Cardiac muscle cell (in vitro differentiated cells and primary cell): ENCODE measurements at places on chromosomes 13 and 19. TPM values are rescaled to one million over a fixed set of nuclear protein-coding genes. Genes with fewer than 3 reads are reported as not detected.

DNA sequence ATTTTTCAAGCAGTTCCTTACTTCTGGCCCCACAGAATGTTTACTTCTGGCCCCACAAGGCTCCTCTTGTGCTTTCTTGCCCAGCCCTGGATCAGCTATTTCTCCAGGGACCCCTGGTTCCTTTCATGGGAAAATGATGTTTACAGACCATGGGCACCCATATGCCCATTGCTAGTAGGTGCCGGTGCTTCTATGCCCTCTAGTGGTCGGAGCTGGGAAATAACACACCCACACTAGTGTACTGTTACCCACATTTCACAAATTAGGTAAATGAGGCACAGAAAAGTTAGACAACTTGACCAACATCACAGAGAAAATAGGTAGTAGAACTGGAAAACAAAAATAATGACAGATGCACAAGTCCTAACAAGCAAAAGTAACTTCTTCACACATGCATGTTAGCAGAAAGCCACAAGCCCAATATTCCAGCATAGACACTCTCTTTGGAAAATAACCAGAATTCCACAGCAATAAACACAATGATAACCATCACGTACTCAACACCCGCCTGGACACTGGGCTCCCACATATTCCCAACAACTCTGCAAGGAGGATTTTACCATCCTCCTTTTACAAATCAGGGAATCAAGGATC lies 1.3 kb upstream of the CEACAM6 start:
- DNase-seq: peak; percentile 36

- DNase-seq: no peak
These were observed 32.7 kb downstream of the TIMM13 start for GRCh38 chr19:2394442-2395292.

DNA sequence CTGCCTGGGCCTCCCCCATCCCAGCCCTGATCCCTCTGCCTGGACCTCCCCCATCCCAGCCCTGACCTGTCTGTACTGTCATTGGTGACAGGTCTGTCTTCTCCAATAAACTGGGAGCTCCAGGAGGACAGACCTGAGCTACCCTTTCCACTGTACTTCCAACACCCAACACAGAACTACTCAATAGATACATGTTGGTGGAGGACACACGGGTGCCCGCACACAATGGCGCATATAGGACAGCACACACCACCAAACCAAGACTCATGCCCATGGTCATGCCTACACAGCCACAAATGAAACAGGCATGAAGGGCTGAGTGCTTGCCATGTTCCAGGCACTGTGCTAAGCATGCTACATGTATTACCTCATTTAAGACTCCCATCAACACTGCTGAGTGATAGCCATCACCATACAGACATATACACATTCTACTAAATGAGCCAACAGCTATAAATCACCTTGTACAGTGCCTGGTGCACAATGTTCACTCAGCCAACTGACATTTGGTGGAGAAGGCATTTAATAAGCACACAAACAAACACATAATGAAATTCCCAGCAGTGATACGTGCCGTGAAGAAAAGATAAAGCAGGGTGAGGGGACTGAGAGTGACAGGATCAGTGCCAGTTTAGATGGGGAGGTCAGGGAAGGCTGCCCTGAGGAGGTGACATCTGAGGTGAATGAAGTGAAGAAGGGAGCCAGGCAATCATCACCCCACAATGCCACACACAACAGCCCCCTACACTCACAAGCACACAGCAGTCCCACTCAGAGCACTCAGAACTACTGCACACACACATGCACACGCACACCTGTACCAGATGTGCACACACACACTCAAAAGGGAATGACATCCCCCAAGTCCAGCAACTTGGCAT lies 857 bp downstream of the POU2F2 start:
- no peak for DNase-seq

- peak; percentile 31 for DNase-seq
These were observed 126.8 kb upstream of the CACNA1A start for GRCh38 chr19:13633109-13633508.

ZNF429 gene
- total RNA-seq: 27.2 and 30.3 TPM in 2 replicates

DNA sequence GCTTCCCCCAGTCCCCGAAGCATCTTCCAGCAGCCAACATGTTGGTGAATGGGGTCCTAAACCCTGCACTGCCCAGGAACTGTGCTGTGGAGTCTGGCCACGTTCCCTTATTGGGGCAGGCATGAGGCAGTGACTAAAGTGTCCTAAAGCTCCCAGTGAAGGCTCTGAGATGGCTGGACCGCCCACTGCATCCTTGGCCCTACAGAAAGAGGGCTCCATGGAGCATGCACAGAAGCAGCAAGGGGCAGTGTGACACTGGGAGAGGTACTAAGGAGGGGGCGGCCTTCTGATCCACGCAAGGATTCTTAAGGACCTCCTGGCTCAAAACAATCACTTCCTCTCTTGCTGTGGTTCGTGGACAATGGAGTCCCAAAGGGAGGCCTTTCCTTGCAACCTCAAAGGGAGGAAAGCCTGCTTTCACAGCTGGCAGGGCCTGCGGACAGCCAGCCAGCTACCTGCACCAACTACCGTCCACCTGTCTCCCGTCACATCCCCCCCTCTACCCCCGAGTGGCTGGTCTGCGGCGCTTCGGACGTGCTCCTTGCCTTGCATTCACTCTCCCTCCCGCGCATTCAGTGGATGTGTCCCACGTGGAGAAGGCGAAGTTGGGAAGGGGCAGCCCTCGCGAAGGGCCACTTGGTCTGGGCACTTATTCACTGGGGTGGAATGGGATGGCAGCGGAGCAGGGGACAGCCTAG lies 63.9 kb upstream of the STARD13 start:
- no peak for DNase-seq

SHISA7 gene
- not detected in 2 replicates for total RNA-seq

NECTIN2 gene
- total RNA-seq: 135 and 144 TPM in 2 replicates

DNA sequence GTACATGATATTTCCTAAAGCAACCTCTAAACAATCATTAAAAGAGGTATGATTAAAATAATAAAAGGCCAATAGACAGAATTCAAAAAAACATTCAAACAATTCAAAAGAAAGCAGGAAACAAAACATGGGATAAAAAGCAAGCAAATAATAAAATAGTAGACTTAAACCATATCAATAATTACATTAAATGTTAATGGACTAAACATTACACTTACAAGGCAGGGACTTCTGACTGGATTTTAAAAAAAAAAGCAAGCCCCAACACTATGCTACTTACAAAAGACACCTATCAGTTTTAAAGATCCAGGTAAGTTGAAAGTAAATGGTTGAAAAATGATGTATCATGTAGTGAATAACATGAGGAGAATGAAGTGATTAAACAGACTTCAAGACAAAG lies 65.2 kb downstream of the KLF2 start:
- DNase-seq: no peak

DNA sequence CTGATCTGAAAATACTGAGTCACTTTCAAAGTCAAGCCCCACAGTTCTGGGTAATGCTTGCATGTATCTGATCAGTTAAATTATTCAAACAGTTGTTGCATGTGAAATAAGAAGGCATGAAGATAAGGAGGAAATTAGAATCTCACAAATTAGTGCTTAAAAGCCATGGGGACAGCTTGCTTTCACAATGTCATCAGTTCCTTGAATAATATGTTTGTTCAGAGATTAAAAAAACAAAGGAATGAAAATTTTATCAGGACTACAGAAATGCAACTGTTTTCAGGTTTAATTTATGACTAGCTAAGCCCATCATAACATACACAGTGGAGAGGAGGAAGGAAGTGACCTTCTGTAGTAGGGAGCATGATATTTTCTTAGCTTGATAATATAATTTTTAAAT lies 150.1 kb downstream of the OXGR1 start:
- no peak for DNase-seq

DNA sequence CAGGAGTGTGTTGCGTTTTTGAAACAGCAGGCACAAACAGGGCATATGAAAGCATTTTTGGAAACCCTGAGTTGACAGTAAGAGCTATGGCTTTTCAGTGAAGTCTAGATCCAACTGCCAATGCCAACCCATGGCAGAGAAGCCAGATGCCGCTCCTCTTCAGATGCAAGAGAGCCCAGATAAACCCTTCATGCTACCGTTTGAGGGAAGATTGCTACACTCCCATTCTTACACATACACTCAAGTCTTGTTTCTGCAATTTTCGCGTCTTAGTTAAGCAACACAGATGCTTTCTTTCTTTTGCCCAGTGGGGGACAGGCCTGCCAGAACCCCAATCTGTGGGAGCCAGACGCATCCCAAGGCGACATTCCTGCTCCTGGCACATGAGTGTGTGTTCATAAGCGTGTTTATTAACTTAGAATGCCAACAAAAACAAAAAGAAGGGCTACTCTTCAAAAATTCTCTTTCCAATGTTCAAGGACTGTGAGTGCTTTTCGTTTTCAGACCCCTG lies 10.4 kb downstream of the BORCS8 start:
- no peak for DNase-seq

GRCh38 chr13:71603255-71603654 lies 263.7 kb downstream of the DACH1 start:
- DNase-seq: no peak

- peak; percentile 5 for DNase-seq
These were observed 14.5 kb downstream of the ZNF708 start for GRCh38 chr19:21314676-21315075.

GRCh38 chr19:37725181-37725580 lies 5.6 kb upstream of the ZNF607 start:
- DNase-seq: no peak

PSG3 gene
- total RNA-seq: not detected in 2 replicates

- DNase-seq: no peak
These were observed 99.8 kb upstream of the GJB6 start for GRCh38 chr13:20331949-20332348.

- DNase-seq: no peak
These were observed 218.9 kb upstream of the SLITRK5 start for GRCh38 chr13:87452281-87452680.

GRCh38 chr19:43331435-43332010 lies 22.0 kb upstream of the CD177 start:
- no peak for DNase-seq

DNA sequence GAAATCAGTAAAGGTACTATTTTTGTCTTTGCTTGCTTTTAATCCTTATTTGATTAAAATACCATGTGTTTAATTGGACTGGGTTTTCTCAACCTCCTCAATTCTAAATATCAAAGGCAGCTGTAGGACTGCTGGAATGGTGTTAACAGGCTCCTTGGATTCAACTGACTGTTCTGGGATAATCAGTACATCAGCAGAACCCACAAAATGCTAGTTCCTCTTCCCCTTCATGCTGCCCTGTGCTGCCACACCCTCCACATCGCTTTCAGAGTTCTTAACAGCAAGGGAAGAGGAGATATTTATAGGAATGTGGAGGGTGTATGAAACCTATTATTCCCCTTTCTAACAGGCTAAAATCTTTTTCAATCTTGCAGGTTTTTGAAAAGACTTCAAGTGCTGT lies 82.4 kb downstream of the KCTD12 start:
- no peak for DNase-seq

GRCh38 chr13:39201180-39201579 lies 162.9 kb downstream of the NHLRC3 start:
- peak; percentile 18 for DNase-seq

GRCh38 chr13:44333950-44334655 lies 39.5 kb upstream of the SERP2 start:
- peak; percentile 30 for DNase-seq

CASP14 gene
- total RNA-seq: not detected in 2 replicates

DNA sequence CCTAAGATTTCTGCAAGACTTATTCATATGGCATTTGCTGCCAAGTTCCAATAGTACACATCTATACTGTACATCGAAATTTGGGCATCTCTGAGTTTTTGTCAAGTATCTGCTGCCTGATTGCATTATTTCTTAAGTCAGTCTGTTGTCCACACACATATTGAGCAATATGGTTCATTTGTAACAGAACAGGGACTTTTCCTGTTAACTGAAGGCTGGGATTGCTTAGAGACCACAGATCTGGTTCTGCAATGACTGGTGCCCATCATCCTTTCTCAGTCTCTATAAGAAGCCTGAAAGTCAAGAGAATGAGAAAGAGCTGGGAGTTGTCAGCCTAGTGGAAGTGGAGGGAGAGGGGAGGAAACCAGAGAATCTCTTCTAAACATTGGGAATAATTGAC lies 22.5 kb upstream of the MYCBP2 start:
- no peak for DNase-seq

DNA sequence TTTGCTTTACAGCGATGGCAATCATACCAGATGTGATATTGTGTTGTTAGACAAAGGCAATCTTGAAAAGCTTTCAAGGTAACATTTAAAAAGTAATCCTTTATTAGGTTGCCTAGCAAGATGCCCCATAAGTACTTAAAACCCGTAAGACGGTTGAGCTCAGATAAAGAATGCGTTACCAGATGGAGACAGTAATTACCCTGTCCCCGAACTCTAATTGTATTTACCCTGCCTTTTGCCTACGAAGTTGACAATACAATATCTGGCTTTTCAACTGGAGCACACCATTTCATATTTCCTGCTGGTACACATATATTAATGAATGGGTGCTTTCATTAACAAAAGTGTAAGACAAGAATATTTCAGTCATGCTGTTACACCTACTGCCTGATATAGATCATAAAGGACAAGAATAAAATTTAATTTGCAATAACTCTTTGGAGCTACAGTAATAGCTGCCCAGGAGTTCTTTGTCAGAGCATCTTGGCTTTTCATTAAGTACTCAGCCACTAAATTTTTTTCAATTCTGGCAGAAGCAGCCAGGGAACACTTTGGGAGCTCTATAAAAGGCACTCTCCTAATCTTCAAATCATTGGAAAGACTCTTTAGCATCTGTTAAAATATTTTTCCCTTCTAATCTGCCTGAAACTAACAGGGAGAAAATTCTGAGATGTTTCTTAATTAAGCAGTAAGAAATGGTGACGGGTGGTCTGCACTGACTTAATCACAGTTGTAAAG lies 63.8 kb downstream of the DCT start:
- no peak for DNase-seq

ZNF615 gene
- 7.9 and 11.7 TPM in 2 replicates for total RNA-seq

FFAR2 gene
- not detected in 2 replicates for total RNA-seq

GRCh38 chr13:81639984-81640582 lies 1299.2 kb upstream of the SPRY2 start:
- DNase-seq: no peak

NLRP4 gene
- total RNA-seq: not detected in 2 replicates

DNA sequence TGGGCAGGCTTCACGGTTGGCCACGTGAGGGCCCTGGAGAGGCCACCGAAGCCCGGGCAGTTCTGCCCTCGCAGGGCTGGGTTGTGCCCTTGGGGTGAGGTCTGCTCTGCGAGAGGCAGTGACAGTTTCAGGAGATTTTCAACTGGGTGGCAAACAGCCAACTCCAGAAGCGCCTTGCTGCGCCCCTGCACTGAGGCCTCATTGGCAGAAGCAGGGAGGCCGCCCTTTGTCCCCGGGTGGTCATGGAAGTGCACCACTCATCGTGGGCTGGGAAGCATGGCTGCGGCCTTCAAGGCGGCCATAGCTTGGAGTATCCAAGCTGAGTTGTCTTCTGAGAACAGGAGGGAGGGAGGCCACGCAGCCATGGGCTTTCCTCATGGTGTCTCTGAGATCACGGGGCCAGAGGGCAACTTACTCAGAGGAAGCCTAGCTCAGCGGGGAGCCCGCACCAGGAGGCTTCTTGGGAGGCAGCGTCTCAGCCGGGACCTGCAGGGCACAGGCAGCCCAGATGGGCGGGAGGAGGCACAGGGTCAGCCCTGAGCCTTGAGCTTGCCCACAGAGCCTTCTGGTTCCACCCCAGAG lies 14.8 kb downstream of the PLEKHJ1 start:
- no peak for DNase-seq

SIGLEC9 gene
- total RNA-seq: not detected in 2 replicates

GRCh38 chr13:28866932-28867331 lies 46.8 kb downstream of the MTUS2 start:
- DNase-seq: no peak

- no peak for DNase-seq
These were observed 4.5 kb downstream of the ZNF554 start for GRCh38 chr19:2824129-2824528.

- DNase-seq: peak; percentile 97
These were observed at the start of gene ZNF566 for GRCh38 chr19:36489118-36489919. TSS of gene ZNF566 (minus strand) at chr19:36489561. CDS start at chr19:36476557, 13,004 bp downstream.
